ENCODE measurements at places on chromosomes 16 and 17.

DNA sequence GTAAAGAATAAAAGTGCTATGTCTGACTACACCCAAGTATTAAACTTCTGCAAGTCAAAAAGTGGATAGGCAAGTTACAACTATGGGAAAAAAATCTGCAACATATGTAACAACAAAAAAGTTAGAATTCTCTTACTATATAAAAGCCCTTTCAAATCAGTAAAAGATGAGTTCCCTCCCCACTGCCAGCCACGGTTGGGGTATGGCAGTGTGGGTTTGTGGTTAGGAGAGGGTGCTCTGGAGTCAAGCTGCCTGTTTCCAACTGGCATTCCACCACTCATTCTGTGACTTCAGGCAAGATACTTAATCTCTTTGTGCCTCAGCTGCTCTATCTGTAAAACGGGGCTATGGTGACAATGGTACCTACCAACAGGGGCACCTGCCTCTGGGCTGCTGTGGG, 26.6 kb upstream of the MFSD6L start:
- no peak for DNase-seq

DNA sequence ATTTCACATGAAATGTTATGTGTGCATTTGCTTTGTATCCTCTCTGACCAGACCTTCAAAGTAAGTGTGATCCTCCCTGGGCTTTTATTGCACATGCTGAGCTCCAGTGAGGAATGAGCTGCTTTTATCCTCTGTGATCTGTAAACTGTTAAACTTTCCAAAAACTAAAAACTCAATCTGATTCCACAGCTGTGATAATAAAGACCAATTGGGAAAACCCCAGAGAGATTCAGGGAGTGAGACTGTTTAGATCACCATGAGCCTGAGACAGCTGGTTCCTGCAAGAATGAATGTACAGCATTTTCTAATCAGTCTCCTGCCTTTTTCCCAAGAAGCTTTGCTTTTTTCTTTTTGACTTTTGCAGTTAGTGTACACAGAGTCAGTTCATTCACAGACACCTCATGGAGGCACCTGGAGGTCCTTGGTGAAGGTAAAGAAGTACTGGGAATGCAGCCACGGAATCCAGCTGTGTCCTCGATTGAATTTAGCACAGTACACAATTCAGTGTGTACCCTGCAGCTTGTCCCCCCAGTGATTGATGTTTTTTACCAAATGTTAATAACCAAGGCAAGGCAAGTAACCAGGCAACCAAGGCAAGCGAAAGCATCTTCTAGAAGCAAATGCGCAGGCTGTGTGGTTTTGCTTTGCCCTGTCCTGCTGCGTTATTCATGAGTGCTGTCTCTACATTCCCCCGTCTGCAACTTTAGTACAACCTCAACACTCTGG, 182.6 kb downstream of the LGALS9B start:
- no peak for DNase-seq

DNA sequence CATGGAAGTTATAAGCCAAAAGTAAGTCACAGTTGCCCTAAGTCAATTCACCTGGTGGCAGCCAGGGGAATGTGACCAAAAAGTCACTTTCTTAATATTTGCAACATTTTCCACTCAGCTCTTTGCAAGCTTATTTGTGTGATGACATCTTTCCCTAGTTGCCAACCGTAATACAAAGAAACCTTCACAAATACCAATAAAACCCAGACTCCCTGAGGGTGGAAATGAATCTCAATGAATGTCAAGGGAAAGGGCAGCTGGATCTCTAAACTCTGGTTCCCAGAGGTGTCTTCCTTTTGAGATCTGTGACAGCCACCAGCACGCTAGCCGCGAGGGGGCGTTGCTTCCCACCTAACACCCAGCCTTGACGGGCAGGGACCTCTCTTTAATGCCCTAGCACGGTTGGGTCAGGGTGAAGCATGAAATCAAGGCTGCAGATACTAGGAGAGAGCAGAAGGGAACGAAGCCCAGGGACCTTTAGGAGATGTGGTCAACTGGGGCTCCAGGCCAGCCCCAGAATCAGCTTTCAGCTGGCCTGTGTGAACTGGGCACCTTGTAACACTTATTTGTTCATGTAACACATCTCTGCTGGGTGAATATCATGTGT, 82.2 kb downstream of the CMC2 start:
- no peak for DNase-seq

GRCh38 chr16:47278306-47278970, 134.7 kb upstream of the NETO2 start:
- no peak for DNase-seq

GRCh38 chr17:40599468-40599763, 34.1 kb upstream of the CCR7 start:
- no peak for DNase-seq

DNA sequence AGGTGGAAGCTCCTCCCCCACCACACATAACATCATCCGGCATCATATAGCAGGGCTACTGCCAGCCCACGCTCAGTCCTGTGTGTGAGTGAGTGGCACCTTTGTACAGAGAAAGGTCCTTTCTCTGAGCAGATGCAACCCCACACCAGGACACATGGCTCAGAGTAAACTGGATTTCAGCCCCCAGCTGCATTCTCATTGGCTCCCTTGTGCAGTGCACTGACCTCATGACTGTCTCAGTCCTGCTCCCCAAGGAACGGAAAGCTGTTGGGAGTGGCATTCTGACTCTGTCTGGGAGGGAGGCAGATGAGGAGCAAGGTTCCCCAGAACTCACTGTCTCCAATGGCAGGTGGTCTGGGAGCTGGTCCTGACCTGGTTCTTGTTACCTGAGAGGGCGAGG, 244.1 kb downstream of the PHKB start:
- DNase-seq, result no peak
